HuH-7 (cell line): ENCODE measurements at places on chromosomes 5 and 9.
A peak's percentile ranks its signal among the peaks of the same experiment; 100 is the strongest.

DNA sequence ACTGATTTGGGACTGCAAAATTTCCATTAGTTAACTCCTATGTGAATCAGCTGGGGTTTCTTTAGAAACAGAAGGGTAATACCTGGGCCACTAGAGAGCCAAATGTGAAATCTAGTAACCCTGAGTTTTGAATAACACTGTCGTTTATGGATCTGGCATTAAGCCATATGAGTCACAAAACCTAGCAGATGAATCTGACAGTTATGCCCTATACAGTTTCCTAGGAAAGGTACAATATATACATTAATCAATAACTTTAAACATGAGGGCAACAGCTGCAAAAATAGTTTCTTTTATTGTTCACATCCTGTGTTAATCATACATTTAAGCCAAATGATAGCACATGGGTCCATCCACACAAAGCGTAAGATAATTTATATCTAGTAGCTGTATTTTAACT is 56.9 kb downstream of the PAM start:
- no peak for DNase-seq

DNA sequence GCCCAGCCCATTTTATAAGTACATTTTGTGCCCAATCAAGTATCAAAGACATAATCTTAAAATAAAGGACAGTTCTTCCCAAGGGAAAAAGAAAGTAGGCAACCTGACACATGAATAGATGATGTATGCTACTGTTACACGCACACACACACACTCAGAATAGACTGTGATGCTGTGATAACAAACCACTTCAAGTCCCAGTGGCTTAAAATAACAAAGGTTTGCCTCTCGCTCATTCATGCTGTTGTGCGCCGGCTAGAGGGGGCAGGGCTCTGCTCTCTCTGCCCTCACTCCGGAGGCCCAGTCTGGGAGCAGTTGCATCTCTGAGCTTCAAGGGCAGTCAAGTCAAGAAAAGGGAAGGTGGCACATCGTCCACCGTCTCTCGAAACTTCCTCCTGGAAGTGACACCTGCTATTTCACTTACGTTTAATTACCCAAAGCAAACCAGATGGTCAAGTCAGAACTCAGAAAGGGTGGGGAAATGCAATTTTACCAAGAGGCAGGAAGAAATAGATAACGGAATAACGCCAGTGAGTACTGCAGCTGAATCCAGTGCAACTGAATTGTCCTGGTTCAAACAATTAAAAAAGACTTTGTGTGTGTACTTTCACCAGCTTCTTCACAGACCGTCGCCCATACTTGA is 43.3 kb downstream of the ANKRD33B start:
- DNase-seq: no peak

DNA sequence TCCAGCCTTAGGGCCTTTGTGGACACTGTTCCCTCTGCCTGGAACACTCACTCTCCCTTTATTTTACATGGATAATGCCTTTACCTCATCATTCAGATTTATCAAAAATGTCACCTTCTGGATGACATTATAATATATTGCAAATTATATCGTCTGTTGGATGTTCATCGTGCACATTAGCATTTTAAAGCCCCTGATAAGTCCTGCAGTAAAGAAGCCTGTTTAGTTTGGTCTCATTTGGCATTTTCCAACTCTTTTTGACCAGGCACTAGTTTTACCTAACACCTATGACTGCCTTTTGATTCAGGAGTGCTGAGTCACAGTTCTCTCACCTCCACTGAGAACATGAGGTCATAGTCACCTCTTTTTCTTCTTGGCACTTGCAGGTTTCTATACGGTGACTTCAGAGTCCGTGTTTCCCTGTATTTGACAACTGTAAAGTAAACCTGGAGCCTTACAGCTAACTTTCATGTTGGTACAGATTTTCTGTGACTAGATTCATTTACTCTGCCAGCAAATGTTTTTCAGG is 57.7 kb upstream of the STC2 start:
- no peak for DNase-seq

DNA sequence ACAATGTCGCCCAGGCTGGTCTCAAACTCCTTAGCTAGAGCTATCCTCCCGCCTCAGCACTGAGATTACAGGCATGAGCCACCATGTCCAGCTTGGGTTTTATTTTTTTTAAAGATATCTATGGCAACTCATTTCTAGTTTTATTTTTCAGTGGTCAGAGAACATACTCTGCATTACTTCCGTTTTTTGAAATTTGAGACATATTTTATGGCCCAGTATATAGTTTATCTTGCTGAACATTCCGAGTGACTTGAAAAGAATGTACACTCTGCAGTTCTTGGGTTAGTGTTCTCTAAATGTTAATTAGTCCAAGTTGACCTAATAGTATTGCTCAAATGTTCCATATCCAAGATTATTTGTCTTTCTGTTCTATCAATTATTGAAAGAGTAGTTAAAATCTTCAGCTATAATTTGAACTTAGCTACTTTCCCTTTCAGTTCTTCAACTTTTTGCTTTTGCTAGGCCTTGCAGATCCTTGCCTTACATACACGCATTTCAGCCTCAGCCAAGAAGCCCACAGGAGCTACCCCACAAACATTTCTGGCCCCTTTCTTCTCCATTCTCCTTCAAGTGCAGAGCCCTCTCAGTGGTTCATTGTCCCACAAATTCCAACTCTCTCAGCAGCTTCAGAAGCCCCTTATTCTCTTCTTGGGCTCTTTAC is 22.3 kb upstream of the SNAPC3 start:
- no peak for DNase-seq

- no peak for DNase-seq
Observed at GRCh38 chr5:14443671-14444093, 137.9 kb upstream of the OTULINL start.

GRCh38 chr5:134525683-134526482 is 413 bp downstream of the JADE2 start:
- DNase-seq: peak; percentile 63

DNA sequence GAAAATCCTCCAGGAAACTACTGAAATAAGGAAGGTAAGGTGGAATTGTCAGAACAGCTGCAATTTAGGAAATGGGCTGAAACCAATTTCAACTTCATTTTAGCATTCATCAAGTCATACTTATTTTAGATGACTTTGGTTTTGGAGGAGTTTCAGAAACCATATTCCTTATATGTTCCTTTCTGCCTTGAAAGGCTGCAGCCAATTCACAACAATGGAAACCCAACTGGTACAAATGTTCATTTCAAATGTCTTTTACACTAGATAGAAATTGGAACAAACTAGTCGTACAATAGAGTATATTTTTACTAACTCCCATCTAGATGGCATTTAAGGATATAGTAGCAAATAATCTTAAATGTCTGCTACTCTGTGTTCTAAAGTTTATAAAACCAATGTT is 82.6 kb upstream of the ANKH start:
- no peak for DNase-seq

DNA sequence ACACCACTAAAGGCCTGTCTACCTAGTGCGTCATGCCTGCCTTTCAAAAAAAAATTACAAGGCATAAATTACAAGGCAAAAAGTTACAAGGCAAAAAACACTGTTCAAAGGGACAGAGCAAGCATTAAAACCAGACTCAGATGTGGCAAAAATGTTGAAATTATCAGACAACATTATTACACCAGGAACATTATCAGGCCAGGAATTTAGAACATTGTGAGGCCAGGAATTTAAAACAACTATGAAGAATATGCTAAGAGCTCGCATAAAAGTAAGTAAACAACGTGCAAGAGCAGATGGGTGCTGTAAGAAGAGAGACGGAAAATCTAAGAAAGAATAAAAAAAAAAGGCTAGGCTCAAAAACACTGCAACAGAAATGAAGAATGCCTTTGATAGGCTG is 18.2 kb upstream of the MLANA start:
- no peak for DNase-seq

DNA sequence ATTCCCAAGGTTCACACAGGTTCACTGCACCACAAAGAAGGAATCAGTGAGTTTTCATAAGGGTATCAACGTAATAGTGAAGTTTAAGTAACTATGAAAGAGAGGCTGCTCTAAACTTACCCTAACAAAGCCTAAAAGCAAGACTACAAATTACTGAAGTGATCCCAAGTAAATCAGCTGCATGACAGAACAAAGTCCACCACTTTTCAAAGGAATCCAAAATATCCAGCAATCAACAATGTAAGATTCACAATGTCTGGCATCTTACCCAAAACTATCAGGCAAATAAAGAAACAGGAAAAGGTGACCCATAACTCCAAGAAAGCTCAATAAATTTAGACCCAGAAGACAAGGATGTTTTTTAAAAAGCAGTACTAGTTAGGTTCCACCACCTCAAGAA is 70.1 kb downstream of the GNAQ start:
- no peak for DNase-seq

GRCh38 chr5:108736855-108737254 is 10.8 kb upstream of the FER start:
- no peak for DNase-seq

DNA sequence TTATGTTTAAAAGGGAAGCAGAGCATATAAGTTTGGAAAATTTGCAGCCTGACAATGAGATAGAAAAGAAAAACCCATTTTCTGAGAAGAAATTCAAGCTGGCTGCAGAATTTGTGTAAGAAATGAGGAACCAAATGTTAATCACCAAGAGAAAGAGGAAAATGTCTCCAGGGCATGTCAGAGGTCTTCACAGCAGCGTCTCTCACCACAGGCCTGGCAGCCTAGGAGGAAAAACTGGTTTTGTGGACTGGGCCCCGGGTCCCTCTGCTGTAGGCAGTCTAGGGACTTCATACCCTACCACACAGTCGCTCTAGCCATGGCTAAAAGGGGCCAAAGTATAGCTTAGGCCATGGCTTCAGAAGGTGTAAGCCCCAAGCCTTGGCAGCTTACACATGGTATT is 32.1 kb upstream of the HSD17B4 start:
- DNase-seq: no peak

DNA sequence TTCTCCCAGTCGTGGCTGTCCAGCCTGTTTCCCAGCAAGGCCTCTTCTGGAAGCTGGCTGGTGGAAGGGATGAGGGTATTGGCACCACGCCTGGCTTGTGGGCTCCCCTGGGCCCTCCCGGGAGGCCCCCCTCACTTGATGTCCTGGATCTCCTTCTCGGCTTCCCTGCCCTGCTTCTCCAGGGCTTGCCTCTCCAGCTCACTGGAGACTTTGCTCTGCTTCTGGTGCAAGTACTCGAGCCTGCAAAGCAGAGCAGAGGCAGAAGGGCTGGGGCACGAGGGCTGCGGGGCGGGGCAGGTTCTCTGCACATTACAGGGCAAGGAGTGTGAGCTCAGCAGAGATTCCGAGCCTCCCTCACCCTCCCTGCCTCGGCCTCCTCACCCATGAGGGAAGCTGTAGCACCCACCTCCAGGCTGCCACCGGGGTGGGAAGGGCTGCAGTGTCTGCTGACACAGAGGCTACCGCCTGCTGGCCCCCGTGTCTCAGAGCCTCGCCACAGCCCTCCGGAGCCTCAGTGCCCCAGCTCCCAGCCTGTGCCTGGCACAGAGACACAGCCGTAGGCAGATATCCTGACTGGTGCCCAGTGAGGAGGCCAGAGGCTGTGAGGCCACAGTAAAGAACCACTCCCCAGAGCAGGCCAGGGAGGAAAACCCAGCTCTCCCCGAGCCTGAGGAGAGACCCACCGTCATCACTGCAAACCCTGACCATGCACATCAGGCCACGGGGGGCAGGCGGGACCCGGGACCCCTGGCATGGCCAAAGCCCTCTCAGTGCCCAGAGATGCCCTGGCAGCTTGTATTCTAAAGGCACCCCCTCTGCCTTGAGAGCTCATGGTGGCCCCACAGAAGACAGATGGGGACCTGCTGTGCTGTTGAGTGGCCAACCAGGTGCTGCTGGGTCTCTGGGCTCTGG is 7.2 kb downstream of the SNAPC4 start:
- no peak for DNase-seq

GRCh38 chr9:21336457-21336856 is 1.3 kb upstream of the KLHL9 start:
- no peak for DNase-seq

DNA sequence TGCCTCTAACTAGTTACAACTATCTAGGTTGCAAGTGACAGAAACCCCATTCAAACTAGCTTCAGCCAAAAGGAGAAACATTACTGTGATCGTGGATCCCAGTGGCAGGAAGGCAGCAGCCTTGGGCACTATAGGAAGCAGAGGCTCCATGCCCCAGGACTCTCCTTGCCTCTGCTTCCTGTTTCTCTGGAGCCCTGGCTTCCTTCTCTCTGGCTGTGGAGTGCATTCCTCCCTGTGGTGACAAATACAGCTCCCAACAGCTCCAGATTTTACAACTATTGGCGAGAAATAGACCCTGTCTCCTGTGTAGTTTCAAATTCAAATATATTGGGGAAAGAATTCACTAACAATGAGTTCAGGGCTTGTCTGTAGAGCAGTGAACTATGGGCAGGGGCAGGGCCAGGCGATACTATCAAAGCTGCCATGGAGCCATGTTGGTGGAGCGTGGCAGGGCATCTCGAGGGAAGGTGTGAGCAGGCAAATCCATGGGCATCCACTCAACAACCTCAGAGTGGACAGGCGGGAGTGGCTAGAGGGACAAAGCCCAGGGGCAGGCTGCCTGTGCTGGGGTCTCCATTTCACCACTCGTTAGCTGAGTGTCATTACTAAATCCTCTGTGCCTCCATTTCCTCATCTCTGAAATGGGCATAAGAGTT is 189.5 kb downstream of the ERCC6L2 start:
- DNase-seq: no peak

DNA sequence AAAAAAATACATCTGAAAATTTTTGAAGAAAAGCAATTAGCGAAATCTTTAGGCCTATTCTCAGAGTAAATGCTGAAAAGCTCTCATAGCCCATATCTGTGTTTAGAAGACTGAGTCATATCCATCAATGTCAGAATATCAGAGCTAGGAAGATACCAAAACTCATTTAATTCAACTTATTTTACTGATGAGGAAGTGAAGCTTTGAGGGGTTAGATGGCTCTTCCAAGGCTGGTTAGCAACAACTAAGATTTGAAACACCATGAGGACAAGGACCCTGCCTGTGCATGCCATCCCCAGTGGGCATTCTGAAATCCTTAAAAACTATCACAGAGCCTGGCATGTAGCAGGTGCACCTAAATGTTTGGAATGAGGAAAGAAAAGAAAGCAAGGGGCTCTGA is 2.5 kb downstream of the FREM1 start:
- no peak for DNase-seq

GRCh38 chr5:73865315-73865714 is 239.3 kb downstream of the ARHGEF28 start:
- no peak for DNase-seq

GRCh38 chr9:135422341-135422944 is 57.1 kb upstream of the PPP1R26 start:
- DNase-seq: no peak

GRCh38 chr5:179820127-179820482 is 600 bp upstream of the SQSTM1 start:
- no peak for DNase-seq

- DNase-seq: no peak
Observed at GRCh38 chr9:86485359-86485758, 131.1 kb upstream of the TUT7 start.

GRCh38 chr5:143600396-143601075 is 197.1 kb upstream of the NR3C1 start:
- peak; percentile 17 for DNase-seq
